LHCN-M2 (cell line): ENCODE measurements at places on chromosomes 1 and 21. TPM values are rescaled to one million over a fixed set of nuclear protein-coding genes. Genes with fewer than 3 reads are reported as not detected.

Gene DISP3
- total RNA-seq, result not detected in 2 replicates

Gene ELAPOR1
- total RNA-seq, result 0.17 and 0.38 TPM in 2 replicates

Gene LCE1B
- not detected in 2 replicates for total RNA-seq

Gene PPIAL4G
- not detected in 2 replicates for total RNA-seq

Gene IARS2
- 104 and 107 TPM in 2 replicates for total RNA-seq

Gene TIE1
- 0.11 and 0.58 TPM in 2 replicates for total RNA-seq

Gene KLF17
- 0.11 and 0.19 TPM in 2 replicates for total RNA-seq

Gene MAD2L2
- total RNA-seq, result 86.2 and 90.6 TPM in 2 replicates

Gene HNRNPCL1
- not detected in 2 replicates for total RNA-seq

Gene LAD1
- 0.64 and 2.2 TPM in 2 replicates for total RNA-seq

Gene KCNA3
- total RNA-seq, result not detected in 2 replicates

Gene AKR7A3
- total RNA-seq, result 0.92 and 1.7 TPM in 2 replicates

Gene AIM2
- 0.71 TPM in 1 of 2 replicates, not detected in the other for total RNA-seq

Gene FCMR
- not detected in 2 replicates for total RNA-seq
